ENCODE measurements at places on chromosomes 2 and 18. TPM values are rescaled to one million over a fixed set of nuclear protein-coding genes. Genes with fewer than 3 reads are reported as not detected.

The LYPD6 gene
- total RNA-seq: 1.5 TPM

GRCh38 chr2:208783184-208783583, 376.6 kb downstream of the PTH2R start:
- no peaks in the 10 kb centered on the region for H3K27me3 ChIP-seq
- no peak for DNase-seq
- H3K4me1 ChIP-seq: no peaks in the 10 kb centered on the region
- H3K27ac ChIP-seq: no peak overlapping the region

The PELI1 gene
- 34.3 TPM for total RNA-seq

DNA sequence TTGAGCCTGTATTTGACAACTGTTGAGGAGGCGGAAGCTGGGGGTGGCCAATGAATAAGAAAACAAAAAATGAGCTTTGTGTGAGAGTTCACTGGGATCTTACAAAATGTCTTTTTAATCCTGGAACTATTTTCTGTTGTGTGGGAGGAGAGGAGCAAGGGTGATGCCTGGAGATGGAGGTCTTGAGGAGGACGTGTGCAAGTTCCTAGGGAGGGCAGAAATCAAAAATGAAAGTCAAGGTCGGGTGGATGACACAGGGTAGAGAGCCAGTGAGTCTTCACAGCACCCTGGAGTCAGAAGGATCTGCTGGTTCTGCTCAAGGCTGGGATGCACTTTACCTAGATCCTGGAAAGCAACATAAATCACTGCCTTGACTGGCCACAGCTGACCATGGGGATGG, 180.3 kb upstream of the PKDCC start:
- no peaks in the 10 kb centered on the region for H3K4me1 ChIP-seq
- H3K4me3 ChIP-seq: no peak overlapping the region
- no peaks in the 10 kb centered on the region for H3K27me3 ChIP-seq
- H3K36me3 ChIP-seq: no peaks in the 10 kb centered on the region

DNA sequence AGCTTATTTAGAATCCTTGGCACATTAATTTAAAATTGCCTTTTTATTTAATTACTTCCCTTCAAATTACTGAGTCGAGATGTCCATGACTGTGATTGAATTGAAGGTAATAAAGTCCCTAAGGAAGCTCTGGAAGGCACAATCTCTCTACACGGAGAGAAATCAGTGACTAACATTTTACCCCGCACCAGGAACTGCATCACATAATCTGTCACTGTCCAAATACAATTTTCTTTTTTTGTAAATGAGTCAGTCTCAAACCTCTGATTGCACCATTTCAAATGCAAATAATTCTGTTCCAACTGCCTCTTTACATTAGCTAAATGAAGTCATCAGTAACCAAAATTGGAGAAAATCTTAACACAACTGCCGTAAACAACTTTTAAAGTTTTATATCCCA, 311.9 kb downstream of the CCDC178 start:
- H3K4me3 ChIP-seq: no peak overlapping the region
- no peak for DNase-seq
- H3K27me3 ChIP-seq: no peaks in the 10 kb centered on the region
- H3K4me1 ChIP-seq: no peaks in the 10 kb centered on the region
- no peaks in the 10 kb centered on the region for H3K36me3 ChIP-seq

The PTH2R gene
- total RNA-seq: 1.7 TPM

The SLC9A4 gene
- total RNA-seq: 1.2 TPM

Measured in uterus (tissue), 4 donors.